ENCODE measurements at places on chromosomes 5 and 9. TPM values are rescaled to one million over a fixed set of nuclear protein-coding genes. Genes with fewer than 3 reads are reported as not detected.

GRCh38 chr5:159345336-159345735 lies 15.0 kb upstream of the IL12B start:
- peaks cover 10% of the 10 kb centered on the region for H3K4me1 ChIP-seq
- H3K36me3 ChIP-seq = no peaks in the 10 kb centered on the region
- H3K27ac ChIP-seq = no peak overlapping the region
- no peak overlapping the region for H3K4me3 ChIP-seq
- no peak for DNase-seq

- peaks cover 47% of the 10 kb centered on the region for H3K36me3 ChIP-seq
- peak overlapping the region; percentile 97 for H3K27ac ChIP-seq
- H3K4me1 ChIP-seq = peaks cover 94% of the 10 kb centered on the region
- peak; percentile 75 for DNase-seq
- H3K27me3 ChIP-seq = no peaks in the 10 kb centered on the region
Observed at GRCh38 chr5:150649108-150650020, 8.9 kb downstream of the SYNPO start.

DNA sequence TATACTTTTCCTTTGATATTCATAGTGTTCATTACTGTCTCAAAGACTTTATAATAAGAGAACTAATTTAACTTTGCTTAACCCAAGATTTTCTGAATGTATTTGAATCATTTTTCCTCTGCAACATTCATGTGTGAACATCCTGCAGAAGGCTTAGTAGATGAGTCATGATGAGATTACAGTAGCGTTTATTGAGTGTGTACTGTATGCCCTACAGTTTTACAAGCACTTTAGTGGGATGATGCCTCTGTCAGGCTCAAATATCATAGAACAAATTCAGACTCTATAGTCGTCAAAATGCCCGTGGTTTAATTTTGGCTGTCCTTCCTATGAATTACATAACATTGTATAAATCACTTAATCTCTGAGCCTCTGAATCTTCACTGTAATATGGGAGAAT lies 41.2 kb downstream of the FYB1 start:
- H3K27me3 ChIP-seq = peaks cover 30% of the 10 kb centered on the region
- no peak overlapping the region for H3K27ac ChIP-seq
- DNase-seq = no peak
- H3K36me3 ChIP-seq = no peaks in the 10 kb centered on the region
- no peak overlapping the region for H3K4me3 ChIP-seq

GRIA1 gene
- total RNA-seq = 0.14 TPM

DNA sequence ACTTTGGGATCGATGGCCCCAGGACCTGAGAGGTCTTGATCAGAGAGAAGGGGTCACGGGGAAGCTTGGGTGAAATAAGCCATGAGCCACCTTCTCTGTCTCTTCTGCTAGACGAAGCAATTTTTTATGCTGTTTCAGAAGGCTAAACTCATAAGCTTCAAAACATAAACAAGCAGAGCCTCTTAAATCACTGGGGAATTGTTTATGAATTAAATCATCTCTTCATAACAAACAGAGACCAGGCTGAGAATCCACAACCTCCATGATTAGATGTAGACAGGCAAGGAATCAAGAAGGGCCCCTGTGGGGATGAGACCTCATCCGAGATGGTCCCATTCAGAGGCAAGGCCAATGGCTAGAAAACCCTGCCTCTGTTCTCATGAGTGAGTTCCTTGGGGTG lies 21.7 kb upstream of the TCOF1 start:
- no peaks in the 10 kb centered on the region for H3K27me3 ChIP-seq
- H3K27ac ChIP-seq = no peak overlapping the region

CBY3 gene
- total RNA-seq = not detected

- H3K27ac ChIP-seq = peak overlapping the region; percentile 77
- no peaks in the 10 kb centered on the region for H3K36me3 ChIP-seq
- no peaks in the 10 kb centered on the region for H3K27me3 ChIP-seq
- H3K4me3 ChIP-seq = peak overlapping the region; percentile 33
Observed at GRCh38 chr5:142439207-142439860, 114.5 kb upstream of the SPRY4 start.

- H3K36me3 ChIP-seq = no peaks in the 10 kb centered on the region
- H3K27me3 ChIP-seq = peaks cover 17% of the 10 kb centered on the region
- DNase-seq = peak; percentile 20
- no peaks in the 10 kb centered on the region for H3K4me1 ChIP-seq
- no peak overlapping the region for H3K4me3 ChIP-seq
Observed at GRCh38 chr5:3715062-3715461, 119.4 kb downstream of the IRX1 start.

FBXO10 gene
- 6.7 TPM for total RNA-seq

PRKAA1 gene
- total RNA-seq = 38.5 TPM

FAM81B gene
- 6.2 TPM for total RNA-seq

GRCh38 chr5:96595300-96596090 lies 66.7 kb upstream of the CAST start:
- H3K36me3 ChIP-seq = no peaks in the 10 kb centered on the region
- no peak overlapping the region for H3K4me3 ChIP-seq
- H3K4me1 ChIP-seq = no peaks in the 10 kb centered on the region
- DNase-seq = no peak

DNA sequence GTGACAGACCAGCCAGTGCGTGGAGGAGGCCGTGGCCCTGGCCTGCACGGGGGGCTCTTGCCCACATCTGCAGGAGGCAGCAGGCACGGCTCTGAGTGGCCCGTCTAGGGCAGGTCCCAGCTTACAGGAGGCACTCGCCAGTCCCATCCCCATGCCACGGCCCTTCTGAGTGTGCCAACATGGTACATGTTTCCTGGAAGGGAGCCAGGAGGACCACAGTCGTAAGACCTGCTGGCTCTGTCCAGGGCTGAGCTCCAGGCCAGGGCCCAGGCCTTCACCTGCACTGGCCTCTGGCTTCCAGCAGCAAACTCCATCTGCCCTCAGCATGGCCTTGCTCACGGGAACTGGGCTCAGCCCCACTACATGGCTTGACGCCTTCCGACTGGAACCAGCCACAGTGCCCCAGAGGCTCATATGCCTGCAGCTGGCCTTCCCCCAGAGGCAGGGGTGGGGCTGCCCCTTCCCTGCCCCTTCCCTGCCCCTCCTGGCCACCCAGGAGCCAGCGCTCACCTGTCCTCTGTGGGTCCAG lies 3.8 kb downstream of the NKD2 start:
- H3K4me3 ChIP-seq = no peak overlapping the region
- DNase-seq = peak; percentile 12
- no peaks in the 10 kb centered on the region for H3K36me3 ChIP-seq
- peaks cover 22% of the 10 kb centered on the region for H3K27me3 ChIP-seq
- peaks cover 43% of the 10 kb centered on the region for H3K4me1 ChIP-seq

PDE6A gene
- total RNA-seq = 0.22 TPM

LCN15 gene
- total RNA-seq = 0.41 TPM

GRCh38 chr5:45277860-45278259 lies 418.3 kb downstream of the HCN1 start:
- no peaks in the 10 kb centered on the region for H3K36me3 ChIP-seq
- H3K4me3 ChIP-seq = no peak overlapping the region
- H3K4me1 ChIP-seq = peaks cover 4% of the 10 kb centered on the region
- no peak overlapping the region for H3K27ac ChIP-seq
- no peaks in the 10 kb centered on the region for H3K27me3 ChIP-seq
- no peak for DNase-seq

DNA sequence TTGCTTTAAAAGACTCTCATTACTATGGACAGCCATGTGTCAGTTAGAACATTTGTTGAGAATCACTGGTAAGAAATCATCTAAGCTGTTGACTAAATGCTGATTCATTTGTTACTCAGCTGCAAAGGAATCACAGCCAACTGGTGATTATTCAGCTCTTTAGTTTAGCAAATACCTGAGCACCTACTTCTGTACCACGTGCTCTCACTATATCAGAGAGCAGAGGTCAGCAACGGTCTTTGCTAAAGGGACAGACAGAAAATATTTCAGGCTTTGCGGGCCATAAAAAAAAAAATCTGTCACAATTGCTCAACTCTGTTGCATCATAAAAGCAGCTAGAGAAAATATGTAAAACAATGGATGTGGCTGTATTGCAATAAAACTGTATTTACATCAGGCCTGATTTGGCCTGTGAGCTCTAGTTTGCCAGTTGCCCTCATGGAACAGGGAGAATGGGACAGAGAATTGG lies 377.6 kb downstream of the DNAH5 start:
- no peaks in the 10 kb centered on the region for H3K4me1 ChIP-seq
- H3K27me3 ChIP-seq = no peaks in the 10 kb centered on the region

DNA sequence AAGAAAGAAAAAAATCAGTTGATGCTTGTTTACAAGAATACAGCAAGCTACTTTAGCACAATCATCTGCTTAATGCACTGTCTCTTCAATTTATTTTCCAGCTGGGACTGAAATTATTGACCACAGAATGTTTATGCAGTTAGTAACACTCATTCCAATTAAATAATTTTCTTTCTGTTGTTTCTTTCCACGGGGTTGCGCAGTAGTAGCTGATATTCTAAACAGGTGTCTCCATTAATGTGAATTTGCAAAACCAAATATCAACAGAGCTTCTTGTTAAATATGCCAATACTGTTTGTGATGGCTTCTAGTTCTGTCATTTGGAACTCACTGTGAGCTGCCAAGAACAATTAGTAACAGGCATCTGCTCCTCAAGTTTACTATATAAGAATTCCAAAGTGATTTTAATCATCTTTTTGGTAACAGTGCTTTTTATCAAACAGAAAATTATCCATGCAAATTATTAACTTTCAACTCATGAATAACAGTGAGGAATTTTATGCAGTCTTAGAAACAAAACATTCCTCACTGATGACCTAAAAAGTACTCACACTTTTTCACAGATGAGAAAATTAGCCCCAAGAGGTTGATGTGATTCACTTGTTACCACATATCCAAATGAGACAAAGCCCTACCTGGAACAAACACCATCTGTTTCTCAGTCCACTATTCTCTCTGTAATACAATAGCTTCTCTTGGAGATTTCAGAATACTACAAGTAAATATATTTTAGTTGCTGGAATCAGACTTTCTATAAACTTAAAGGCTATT lies 567.6 kb upstream of the RGMB start:
- H3K27me3 ChIP-seq = no peaks in the 10 kb centered on the region
- no peak for DNase-seq
- H3K4me3 ChIP-seq = no peak overlapping the region
- no peaks in the 10 kb centered on the region for H3K36me3 ChIP-seq
- no peaks in the 10 kb centered on the region for H3K4me1 ChIP-seq

SLC4A9 gene
- 0.44 TPM for total RNA-seq

- H3K27me3 ChIP-seq = no peaks in the 10 kb centered on the region
- peak overlapping the region; percentile 76 for H3K27ac ChIP-seq
- DNase-seq = no peak
- no peaks in the 10 kb centered on the region for H3K36me3 ChIP-seq
- no peak overlapping the region for H3K4me3 ChIP-seq
- peaks cover 69% of the 10 kb centered on the region for H3K4me1 ChIP-seq
Observed at GRCh38 chr9:124280176-124280691, 22.5 kb downstream of the NEK6 start.

GRCh38 chr5:79093762-79094161 lies 17.8 kb upstream of the BHMT start:
- no peaks in the 10 kb centered on the region for H3K27me3 ChIP-seq
- peaks cover 5% of the 10 kb centered on the region for H3K4me1 ChIP-seq
- H3K36me3 ChIP-seq = no peaks in the 10 kb centered on the region

CMBL gene
- total RNA-seq = 50.4 TPM

PKD2L2 gene
- 0.16 TPM for total RNA-seq

- no peaks in the 10 kb centered on the region for H3K4me1 ChIP-seq
- no peak overlapping the region for H3K4me3 ChIP-seq
- H3K27ac ChIP-seq = no peak overlapping the region
Observed at GRCh38 chr5:2196416-2196815, 313.7 kb upstream of the IRX4 start.

GRCh38 chr5:168991311-168991710 lies 309.6 kb downstream of the SLIT3 start:
- peaks cover 10% of the 10 kb centered on the region for H3K4me1 ChIP-seq
- H3K27me3 ChIP-seq = peaks cover 41% of the 10 kb centered on the region
- no peak overlapping the region for H3K27ac ChIP-seq
- no peak for DNase-seq
- no peak overlapping the region for H3K4me3 ChIP-seq

PSAT1 gene
- total RNA-seq = 0.77 TPM

Data from left ventricle myocardium inferior (tissue), 1 donor.